ENCODE measurements at places on chromosomes 1 and 21.
A peak's percentile ranks its signal among the peaks of the same experiment; 100 is the strongest.

DNA sequence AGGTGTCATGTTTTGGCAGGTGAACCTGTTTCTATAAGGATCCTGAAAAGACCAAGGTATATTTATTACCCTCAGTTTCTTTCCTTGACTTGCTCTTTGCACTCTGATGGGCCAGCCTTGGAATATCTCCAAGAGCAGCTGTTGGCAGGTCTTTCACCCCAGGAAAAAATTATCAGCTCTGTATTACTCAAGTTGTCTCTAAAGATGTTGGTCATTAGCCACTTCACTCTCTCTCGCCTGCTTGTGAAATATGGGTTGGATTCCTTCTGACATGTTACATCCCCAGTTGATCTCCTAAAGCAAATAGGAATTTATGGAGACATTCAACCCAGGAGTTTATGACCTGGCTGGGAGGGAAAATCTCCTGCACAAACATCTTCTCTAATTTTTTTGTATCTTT is 85.9 kb downstream of the KCNJ15 start:
- no peak for DNase-seq

GRCh38 chr1:25094995-25095394 is 137.3 kb downstream of the SYF2 start:
- DNase-seq, result no peak

- peak; percentile 66 for DNase-seq
Measured at GRCh38 chr1:228986093-228986904, 251.0 kb downstream of the RHOU start.

GRCh38 chr1:103997631-103998030 is 247.9 kb downstream of the AMY1C start:
- DNase-seq, result no peak

- DNase-seq, result no peak
Measured at GRCh38 chr1:192628396-192629057, 7.4 kb upstream of the RGS13 start.

DNA sequence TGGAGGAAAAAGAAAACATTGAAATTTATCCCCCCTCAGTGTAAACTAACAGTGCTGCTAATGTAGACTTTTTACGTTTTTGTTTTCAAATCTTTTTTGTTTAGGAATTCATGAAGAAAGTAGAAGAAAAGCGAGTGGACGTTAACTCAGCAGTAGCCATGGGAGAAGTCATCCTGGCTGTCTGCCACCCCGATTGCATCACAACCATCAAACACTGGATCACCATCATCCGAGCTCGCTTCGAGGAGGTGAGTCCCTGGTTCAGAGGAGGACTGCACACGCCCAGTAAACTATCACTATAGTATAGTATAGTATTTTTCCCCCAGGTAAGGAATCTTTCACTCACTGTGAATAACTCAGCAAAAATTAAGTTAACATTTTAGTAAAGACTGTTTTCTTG is 37.8 kb upstream of the BMP8A start:
- peak; percentile 24 for DNase-seq

GRCh38 chr1:29254346-29254745 is 18.0 kb downstream of the PTPRU start:
- no peak for DNase-seq

DNA sequence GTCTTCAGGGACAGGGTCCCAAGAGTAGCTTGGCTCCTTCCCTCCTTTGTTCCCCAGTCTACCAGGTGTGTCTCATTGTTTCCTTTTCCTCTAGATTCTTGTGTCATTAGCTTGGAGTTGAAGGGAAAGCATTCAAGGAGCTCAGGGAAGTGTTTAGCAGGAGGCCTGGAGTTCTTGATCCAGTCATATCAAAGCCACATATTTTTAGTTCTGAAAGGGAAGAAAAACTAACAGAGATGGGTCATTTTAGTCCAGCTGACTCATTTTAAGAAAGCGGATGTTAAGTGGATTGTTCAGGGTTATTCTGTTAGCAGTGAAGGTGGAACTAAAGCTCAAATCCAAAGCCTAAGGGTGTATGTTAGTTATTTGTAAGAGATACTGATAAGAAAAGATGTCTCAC is 721 bp downstream of the C1orf54 start:
- no peak for DNase-seq

- DNase-seq, result no peak
Measured at GRCh38 chr1:99919220-99919619, 50.6 kb upstream of the SLC35A3 start.

GRCh38 chr1:1971017-1971416 is 32.6 kb downstream of the CFAP74 start:
- no peak for DNase-seq

- DNase-seq, result no peak
Measured at GRCh38 chr1:183551924-183552323, 38.3 kb downstream of the NCF2 start.

DNA sequence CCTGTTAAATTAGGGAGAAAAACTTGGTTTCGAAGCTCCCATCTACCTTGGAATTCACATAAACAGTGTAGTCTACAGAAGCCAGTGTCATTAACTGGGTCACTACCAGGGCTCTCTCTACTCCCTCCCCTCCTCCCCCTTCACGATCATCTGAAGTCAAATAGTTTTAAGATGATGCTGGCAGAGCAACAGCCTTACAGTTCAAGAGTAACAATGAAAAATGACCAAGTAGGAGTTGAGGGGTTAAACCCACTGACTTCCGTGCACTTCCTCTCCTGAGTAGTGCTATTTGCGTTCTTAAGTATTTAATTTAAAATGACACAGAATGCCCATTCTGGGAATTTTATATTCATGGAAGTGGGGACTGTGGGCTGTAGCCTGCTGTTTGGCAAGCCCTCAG is 236.9 kb downstream of the SIPA1L2 start:
- no peak for DNase-seq

DNA sequence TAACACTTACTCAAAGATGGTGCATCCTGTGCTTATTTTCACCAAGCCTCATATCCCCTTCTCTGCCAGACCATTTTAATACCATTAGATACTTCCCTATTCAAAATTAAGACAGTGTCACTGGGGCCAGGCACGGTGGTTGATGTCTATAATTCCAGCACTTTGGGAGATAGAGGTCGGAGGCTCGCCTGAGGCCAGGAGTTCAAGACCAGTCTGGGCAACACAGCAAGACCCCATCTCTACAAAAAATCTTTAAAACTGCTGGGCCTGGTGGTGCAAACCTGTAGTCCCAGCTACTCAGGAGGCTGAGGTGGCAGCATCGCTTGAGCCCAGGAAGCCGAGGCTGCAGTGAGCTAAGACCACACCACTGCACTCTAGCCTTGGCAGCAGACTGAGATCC is 28.2 kb downstream of the APP start:
- DNase-seq, result no peak

- no peak for DNase-seq
Measured at GRCh38 chr1:111422546-111423391, 4.8 kb downstream of the OVGP1 start.

- no peak for DNase-seq
Measured at GRCh38 chr1:167130829-167131510, 37.1 kb downstream of the STYXL2 start.

- DNase-seq, result no peak
Measured at GRCh38 chr1:163165119-163165518, 37.6 kb downstream of the RGS5 start.

DNA sequence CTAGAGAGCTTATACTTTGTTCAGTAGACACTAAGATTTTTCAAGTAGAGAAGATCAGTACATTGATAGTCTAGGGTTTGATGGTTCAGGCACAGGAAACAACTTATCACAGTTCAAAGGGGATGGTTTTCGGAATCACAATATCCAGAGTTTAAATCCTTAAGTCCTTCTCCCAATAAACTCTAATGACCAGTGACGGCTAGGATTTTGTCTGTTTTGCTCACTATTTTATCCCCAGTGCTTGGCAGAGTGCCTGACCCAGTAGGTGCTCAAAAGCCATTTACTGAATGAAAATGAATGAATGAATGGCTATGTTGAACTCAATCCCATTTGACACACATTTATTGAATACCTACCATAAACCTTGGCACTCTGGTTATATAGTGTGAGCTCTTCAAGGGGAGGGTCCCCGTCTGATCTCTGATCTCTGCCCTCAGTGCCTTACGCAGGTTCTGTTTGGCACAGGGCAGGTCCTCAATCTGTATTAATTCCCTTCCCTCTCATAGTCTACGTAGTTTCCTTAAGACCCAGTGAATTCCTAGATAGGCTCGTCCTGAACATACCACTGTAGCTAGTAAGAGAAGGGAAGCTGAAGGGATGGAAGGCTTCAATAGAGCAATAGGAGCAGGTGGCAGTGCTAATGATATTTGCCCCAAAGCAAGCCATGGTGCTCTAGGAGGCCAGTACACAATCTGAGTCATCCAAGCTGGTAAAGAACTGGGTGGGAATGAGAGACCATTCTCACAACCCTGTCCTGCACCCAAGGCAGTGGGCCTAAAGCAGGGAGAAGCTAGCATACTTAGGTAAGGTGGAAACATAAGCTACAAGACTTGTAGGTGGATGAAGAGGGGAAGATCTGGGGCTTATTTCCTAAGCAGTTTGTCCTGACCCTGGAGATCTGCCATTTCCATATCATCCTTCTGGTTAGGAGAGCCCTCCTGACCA is 53.4 kb downstream of the DMAP1 start:
- DNase-seq, result no peak

DNA sequence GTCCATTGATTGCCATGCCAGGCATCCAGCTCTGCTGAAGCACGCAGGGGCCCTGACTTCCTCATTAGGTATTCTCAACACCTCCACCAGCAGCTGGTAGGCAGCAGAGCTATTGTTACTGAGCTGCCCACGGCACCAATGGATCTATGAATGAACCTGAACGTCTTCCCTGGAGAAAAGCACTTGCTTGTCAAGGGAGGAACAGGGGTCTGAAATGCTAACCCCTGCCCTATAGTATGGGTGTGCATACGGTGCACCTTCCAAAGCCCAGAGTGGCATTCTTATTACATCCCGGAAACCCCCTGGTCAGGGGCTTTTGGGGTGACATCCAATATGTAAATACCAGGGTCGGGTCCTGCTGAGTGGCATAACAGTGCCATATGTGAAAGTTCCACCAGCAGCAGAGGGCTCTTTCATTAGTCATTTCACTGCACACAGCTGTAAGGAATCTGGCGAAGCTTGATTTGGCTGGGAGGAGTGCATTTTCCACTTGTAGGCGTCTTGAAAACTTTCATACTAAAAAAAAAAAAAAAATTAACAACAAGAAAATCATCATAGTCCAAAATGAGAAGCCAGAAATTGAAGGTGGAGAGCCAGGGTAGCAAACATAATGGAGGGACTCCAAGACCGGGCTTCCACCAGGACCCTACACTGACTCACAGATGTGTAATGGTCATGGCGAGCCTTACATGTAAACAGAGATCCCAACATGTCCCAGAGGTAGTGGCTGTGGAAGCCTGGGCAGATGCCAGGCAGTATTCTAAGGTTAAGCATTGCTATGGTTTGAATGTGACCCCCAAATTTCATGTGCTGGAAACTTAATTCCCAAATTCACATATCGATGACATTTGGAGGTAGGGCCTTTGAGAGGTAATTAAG is 58.8 kb upstream of the PRDX6 start:
- DNase-seq, result no peak

DNA sequence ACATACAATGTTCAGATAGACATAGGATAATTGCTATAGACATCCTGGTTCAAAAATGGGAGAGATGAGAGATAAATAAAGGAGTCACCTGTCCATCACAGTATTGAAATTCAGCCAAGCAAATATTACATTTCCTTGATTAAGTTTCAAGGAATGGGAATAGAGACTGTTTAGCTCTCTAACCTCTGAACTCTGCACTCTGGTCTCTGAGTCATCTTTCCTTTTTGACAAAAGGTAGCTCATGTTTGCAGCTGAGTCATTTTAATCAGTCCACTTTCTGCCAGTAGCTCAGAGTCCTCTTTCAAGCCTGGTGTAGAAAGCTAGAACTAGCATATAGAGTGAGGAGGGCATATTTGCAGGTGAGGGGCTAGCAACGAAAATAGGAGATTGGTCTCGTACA is 51.4 kb upstream of the GJA8 start:
- DNase-seq, result no peak

DNA sequence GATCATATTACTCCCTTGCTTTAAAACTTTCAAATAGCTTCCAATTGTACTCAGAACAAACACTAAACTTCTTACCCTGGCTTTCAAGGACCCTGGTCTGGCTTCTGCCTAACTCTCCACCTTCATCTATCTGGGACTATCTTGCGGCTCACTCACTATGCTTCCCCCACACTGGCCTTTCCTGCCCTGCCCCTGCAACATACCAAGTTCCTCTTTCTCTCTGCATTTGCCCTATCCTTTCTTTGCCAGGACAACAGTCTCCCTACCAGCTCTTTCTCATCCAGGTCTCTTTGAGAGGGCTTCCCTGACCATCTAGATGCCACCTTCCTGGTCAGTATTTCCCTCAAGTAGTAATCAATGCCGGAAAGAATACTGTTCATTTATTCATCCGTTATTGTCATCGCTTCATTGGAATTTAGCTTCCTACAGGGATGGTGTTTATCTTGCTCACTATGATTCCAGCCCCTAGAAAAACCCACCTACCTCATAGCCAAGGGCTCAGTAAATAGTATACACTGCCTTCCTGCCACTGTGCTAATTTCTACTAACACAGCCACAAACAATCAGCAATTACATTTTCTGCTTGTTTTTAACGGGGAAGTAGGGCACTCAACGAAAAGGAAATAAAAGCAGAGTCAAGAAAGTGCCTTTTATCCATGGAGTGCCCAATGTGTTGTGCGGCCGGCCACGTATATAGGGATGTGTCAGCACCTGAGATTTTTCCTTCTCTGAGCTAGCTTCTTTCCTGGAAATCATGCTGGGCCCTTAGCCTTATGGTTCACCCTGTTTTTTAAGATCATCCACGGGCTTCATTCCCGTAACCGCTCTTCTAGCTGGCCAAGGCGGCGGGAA is 521 bp upstream of the CDC7 start:
- DNase-seq, result no peak

DNA sequence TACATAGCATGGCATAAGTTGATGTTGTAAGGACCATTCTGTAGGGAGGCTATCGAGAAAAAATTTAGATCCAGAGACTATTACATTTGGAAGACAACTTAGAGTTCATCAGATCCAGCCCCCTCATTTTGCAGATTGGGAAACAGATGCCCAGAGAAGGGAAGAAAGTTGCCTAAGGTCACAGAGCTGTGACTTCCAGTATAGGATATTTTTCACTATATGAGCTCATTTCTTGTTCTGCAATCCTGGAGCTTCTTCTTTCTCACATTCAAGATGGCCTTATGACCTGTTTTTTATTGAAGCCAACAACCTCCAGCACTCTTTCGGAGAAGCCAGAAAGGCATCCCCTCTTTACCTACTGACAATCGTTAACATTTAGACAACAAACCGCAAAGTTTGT is 421.8 kb upstream of the PLXNA2 start:
- no peak for DNase-seq

DNA sequence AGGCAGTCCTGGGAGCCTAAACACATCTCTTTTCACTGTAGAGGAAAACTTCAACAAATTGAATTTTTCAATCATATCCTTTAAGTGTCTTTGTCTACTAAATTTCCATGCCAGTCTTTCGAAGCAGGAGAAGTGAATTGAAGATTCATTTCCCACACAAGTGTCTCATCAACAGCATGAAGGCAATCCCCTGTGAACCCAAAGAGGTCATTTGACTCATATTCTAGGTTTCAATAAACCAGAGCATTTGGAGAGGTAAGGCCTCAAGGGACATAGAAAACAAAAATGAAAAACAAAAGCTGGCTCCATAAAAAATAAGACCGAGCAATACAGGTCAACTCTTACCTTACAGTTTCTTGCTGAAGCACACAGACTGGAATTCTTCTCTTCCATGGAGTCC is 94.1 kb upstream of the ATP1B1 start:
- no peak for DNase-seq

GRCh38 chr21:38219049-38219628 is 37.7 kb upstream of the KCNJ15 start:
- DNase-seq, result peak; percentile 54

Data from thoracic aorta (tissue), 2 donors.